ENCODE measurements at places on chromosomes 11 and 22.
A peak's percentile ranks its signal among the peaks of the same experiment; 100 is the strongest.

- no peak for DNase-seq
Measured at GRCh38 chr11:94550513-94550912, 6.8 kb downstream of the FUT4 start.

DNA sequence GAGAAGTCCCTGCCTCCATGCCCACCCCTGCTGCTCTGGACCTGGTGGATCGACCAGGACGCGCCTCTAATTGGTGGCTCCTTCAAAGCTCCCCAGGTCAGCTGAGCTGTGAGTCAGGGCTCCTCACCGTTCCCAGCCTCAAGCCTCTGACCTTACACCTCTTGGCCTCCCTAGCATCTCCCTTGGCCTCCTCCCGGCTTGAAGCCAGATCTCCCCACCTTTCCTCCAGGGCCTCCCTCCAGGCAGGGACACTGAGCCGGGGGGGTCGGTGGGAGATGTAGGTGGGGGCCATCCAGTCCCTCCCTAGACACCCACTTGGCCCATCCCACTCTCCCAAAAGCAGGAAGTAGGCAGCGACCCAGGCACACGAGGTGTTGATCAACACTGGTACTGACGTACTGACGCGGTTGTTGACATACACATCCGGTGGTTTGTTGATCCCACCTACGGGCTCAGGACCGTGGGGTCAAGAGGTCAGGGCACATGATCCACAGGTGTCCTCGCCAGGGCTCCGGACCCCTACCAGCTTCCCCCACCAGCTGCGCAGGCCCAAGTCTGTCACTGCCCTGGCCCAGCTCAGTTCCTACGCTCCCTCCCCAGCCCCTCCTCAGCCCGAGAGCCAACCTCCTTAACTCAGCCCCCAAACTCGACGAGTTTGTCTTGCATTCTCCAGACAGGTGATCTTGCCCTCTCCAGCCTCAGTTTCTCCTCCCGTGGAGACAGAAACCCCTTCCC is 802 bp downstream of the ATG2A start:
- DNase-seq: no peak

DNA sequence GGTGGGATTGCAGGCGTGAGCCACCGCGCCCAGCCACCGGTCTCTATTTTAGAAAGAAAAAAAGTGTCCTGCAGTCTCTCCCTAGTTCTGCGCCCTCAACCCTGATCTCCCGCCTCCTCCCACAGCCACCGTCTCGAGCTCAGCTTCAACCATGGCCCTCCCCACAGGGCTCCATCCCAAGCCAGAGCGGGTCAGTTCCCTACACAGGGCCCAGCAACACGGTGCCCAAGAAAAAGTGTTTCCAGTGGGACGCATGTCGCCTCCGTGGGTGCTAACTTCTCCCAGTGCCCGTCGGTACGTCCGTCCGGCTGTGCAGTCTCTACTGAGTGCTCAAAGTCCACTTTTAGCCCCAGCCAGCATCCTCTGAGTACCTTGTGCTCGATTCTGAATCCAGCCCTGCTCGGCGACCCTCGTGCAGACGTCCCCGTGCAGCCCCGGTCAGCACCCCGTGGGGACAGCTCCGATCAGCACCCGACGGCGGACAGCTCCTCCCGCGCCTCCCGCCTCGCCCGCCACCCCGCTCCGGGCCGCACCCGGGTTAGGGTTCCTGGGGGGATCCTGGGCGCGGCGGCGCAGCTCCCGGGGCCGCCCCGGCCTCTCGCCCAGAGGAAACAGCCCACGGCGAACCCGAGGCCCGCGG is 657 bp upstream of the MAPK8IP2 start:
- DNase-seq: peak; percentile 22

DNA sequence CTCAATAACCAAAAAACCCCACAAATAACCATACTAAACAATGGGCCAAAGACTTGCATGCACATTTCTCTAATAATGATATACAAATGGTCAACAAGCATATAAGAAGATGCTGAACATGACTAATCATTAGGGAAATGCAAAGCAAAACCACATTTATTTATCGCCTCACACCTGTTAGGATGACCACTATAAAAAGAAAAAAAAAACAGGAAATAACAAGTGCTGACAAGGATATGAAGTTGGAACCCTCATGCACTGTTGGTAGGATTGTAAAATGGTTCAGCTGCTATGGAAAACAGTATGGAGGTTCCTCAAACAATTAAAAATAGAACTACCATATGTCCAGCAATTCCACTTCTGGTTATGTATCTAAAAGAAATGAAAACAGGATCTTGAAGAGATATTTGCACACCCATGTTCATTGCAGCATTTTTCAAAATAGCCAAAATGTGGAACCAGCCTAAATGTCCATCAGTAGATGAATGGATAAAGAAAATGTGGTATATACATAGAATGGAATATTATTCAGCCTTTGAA is 66.2 kb downstream of the AMBRA1 start:
- no peak for DNase-seq

GRCh38 chr11:119205080-119205479 is 1.1 kb upstream of the CBL start:
- no peak for DNase-seq

DNA sequence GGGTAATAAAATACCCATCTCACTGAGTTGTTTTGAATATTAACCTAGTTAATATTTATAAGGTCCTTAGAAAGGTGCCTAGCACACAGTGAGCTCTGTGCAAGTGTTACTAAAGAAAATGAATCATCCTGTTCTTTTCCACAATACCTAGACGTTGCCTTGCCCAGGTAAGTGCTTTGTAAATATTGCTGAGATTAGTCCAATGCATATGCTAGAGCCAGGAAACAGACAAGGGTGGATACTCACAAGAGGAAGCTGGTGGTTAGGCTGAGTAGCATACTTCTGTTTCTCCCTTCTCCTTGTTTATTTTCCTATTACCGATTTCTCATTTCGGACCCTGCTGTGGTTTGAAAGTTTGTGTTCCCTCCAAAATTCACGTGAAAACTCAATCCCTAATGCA is 58.1 kb upstream of the BARX2 start:
- no peak for DNase-seq

DNA sequence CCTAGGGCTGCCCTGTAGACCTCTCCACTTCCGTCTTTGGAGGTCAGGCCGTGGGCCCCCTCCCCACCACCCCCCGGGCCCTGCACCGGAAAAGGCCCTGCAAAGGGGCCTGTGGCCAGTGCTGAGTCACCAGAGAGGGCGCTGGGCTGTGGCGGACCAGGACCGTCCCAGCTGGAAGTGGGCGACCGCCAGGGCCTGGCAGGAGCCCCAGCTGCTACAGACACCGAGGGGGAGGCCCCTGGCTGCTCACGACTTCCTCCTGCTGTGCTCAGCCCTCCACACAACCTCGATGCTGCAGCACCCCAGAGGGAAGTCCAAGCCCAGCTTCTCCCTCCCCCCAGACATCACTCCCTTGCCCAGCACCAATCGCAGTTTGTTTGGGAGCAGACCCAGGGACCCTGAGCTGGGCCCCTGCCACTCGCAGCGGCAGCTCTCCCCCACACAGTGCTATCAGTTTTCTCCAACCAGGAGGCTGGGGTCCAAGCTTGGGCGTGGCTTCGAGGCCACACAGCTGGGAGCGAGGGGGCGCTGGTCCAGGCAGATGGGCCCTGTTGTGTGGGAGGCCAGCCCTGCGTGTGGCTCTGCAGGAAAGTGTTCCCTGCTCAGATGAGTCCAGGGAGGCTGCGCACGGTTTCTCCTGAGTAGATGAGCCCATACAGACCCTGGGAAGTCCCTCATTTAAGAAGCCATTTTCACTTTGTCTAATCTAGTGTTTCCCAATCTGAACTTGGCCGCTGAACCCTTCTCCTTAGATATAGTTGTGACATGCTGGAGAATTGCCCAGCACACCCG is 5.6 kb upstream of the SH3BP1 start:
- peak; percentile 53 for DNase-seq

DNA sequence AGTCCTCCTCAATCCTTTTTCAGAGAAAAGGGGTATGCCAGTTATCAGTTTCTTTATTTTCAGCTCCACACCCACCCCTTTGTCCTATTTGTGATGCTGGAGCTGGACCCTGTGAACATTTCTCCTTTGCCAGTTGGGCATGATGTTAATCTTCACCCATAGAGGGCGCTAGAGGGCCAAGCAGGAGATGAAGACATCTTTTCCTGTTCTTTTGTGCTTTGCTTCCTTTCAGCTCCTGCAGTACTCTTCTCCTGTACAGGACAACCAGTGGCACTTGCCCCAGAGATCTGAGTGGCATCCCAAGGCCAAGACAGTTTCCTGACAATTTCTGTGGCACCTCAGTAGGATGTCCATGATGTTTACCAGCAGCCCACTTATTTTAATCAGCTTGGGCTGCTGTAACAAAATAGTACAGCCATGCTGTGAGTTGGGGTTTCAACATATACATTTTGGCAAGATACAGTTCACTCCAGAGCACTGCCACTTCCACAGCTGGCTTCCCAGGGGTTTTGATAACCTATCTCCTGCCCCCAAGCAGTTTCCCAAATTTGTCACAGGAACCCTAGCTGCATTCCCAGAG is 4.6 kb downstream of the SAA2 start:
- peak; percentile 13 for DNase-seq

DNA sequence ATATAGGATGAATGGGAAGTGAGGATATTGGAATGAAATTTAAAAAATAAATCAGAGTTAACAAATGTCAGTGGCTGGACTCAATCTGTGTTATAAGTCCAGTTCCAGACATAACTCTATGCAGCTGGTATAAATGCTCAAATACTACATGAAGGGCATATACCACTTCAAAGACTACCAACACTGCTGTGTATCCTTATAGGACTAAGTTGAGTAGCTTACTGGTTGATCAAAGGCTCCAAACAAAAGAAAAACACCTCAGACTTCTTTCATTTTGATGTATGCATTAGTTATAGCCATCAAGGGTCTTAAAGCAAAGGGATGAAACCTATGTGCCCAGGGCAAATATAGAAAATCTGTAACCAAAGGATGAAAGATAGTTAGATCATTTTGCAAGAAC is 86.2 kb downstream of the PAK1 start:
- no peak for DNase-seq

DNA sequence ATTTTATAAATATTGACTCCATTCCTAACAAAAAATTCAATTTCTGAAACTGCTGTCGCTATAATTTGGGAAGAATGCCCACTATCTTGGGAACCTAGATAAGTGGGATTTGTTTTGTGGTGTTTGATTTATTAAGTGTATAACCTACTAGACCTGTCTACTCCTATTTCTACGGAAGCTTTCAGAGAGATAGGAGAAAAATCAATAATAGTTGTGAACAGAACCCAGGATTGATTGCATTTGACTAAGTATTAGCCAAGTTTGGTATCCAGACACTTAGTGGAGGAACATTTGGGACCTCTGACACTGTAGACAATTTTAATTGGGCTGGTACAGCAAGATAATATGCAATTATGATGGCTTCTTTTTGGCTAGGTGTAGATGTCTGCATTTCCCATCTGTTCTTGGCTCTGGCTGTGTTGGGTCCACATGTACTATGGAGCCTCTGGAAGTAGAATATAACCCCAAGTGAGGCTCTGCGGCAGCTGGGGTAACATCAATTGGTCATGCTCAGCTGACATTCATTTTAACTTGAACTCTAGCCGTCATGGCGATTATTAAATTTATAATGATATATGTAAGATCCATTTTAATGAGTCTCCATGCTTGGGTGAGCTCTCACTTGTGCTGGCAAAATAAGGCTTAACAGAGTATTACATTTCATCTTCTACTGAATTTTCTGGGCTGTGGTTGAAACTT is 111.5 kb upstream of the E2F8 start:
- DNase-seq: no peak

DNA sequence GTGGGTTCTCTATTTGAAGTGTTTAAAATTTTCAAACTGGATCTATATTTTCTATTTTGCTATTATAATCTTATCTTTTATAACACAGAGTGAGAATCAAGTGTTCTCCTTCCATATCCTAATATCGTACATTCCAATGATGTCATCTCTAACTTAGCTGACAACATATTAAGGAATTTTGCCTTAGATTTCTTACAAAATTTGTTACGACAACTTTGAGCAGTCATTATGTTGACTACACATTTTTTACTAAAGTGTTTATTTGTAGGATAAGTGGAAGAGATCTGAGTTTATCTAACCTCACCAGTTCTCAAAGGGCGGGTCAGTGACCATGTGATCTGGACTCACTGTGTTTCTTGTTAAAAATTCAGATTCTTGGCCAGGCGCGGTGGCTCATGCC is 12.7 kb downstream of the BTG4 start:
- DNase-seq: no peak

DNA sequence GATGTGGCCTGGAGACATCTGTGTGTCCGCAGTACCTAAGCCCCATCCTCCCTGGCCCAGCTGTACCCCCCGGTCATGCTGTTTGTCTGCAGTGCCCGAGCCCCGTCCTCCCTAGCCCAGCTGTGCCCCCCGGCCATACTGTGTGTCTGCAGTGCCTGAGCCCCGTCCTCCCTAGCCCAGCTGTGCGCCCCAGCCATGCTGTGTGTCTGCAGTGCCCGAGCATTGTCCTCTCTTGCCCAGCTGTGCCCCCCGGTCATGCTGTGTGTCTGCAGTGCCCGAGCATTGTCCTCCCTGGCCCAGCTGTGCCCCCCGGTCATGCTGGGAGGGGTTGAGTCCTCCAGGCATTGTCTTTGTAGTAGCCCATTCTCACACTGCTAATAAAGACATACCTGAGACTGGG is 7.6 kb upstream of the ARSA start:
- DNase-seq: no peak

DNA sequence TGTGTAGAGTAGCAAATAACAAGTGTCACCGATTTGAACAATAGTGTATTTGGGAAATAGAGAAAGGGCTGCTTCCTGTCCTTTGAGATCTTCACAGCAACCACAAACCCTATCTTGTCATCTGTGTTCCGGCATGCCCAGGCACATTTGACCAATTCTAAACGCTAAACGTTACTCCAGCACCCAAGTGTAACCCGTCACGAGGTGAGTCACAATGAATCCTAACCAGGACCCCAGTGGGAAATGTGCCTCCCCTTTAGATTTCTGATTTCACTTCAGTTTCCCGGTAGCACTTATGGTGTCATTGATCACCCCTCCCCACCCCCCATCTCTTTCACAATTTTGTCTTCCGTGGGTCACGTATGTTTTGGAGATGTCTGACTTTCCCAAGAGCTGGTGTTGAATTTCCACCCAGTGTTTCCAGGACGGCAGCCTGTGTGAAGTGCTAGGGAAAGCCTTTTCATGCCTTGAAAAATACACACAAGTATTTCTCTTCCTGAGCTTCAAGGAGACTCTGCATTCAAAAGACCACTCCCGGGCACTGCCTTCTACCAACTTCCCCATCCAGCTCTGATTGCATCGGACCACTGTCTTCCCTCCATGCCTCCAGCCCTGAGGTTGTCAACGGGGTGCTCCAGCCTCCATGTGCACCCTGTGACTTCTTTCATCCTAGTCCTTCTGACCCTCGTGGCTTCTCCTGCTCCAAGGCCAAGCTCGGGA is 10.5 kb upstream of the C11orf24 start:
- no peak for DNase-seq

GRCh38 chr11:100640646-100641045 is 46.4 kb upstream of the ARHGAP42 start:
- DNase-seq: no peak

DNA sequence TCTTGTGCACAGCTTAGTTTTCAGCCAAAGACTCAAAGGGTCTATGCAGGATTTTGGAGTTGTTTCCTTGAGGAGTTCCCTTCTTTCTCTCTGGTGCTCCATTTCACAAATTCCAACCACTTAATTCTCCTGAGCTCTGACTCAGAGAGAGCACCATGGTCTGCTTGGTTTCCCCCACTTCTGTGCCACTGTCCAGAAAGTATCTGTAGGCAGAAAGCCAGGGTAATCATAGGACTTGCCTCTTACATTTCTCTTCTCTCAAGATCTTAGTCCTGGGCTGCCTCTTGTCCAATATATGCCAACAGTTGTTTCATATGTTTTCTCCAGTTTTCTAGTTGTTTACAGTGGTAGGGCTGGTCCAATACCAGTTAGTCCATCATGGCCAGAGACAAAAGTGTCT is 6.4 kb upstream of the MRGPRD start:
- no peak for DNase-seq

All from amniotic stem cell (primary cell).